Hematopoietic multipotent progenitor cell treated with erythropoietin and hydrocortisone succinate and interleukin-3 and kit ligand, for 15 days (in vitro differentiated cells): ENCODE measurements at places on chromosomes 7 and 10.

DNA sequence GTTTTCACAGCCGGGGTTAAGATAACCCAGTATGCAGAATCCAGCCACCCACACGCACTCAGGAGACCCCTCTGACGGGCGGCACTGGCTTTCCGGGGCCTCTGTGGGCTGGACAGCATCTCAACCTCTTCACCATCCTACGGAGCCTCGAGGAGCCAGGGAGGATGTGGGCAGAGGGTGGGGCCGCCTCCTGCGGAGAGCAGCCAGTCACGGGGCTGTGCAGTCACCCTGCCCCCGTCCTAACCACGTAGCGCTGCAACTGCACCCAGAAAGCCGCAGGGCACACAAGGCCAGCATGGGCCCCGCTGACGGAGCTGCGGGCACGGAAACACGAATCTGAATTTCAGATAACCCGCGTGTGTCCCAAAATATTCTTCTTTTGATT lies 270.3 kb downstream of the ELFN1 start:
- DNase-seq: peak; percentile 36

- no peak for DNase-seq
Measured at GRCh38 chr10:130254243-130254642, 118.1 kb downstream of the GLRX3 start.

GRCh38 chr7:148588670-148589131 lies 1.9 kb upstream of the C7orf33 start:
- no peak for DNase-seq

DNA sequence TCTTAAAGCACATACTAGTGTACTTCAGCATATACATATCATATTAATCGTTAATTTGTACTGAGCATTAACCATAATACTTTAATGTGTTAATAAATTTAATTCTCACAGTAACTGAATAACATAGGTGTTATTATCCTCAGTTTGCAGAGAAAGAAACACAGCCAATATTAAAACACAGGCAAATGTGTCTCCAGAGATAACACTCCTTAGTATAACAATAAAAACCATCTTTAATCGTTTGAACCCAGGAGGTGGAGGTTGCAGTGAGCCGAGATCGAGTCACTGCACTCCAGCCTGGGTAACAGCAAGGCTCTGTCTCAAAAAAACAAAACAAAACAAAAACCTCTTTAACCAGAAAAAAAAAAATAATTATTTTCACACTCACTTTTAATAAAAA lies 49.4 kb upstream of the ZNF273 start:
- no peak for DNase-seq
